ENCODE measurements at places on chromosomes 12 and 14. TPM values are rescaled to one million over a fixed set of nuclear protein-coding genes. Genes with fewer than 3 reads are reported as not detected.

The POU6F1 gene
- total RNA-seq, result 15.8 TPM

GRCh38 chr12:122371475-122372045 lies 50.9 kb downstream of the CLIP1 start:
- no peak for DNase-seq

DNA sequence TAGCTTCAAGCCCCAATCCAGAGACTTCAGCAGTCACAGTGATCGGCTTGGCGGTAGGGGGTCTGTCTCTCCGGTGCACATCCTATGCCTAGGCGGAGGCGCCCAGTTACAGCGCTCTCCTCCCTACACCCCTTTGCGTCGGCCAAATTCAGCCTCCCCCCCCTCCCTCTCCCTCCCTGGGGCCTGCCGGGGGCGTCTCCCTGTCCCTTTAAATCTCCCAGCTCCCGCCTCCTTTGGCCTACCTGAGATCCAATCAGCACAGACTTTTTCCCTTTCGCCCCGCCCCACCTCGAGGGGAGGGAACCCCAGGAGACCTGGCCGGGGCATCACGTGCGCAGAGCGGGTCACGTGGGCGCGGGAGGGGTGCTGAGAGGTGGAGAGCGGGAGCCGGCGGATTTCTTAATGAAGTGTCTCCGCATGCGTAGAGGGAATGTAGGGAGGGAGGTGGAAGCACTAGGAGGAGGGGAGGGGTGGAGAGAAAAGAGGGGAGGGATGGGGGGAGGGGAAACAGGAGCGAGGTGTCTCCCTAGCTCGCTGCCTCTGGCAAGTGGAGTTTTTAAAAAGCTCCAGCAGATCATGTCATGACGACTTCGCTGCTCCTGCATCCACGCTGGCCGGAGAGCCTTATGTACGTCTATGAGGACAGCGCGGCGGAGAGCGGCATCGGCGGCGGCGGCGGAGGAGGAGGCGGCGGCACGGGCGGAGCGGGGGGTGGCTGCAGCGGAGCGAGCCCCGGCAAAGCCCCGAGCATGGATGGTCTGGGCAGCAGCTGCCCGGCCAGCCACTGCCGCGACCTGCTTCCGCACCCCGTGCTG lies at the start of gene HOXC13:
TSS of gene HOXC13 (plus strand) at position 506 of the 815 bp plus-strand sequence. CDS start at position 582, 76 bp downstream.
- no peak for DNase-seq

The KRT71 gene
- total RNA-seq, result not detected

GRCh38 chr12:93733358-93733757 lies 56.2 kb downstream of the CRADD start:
- peak; percentile 74 for DNase-seq

The SRRM4 gene
- total RNA-seq, result not detected

DNA sequence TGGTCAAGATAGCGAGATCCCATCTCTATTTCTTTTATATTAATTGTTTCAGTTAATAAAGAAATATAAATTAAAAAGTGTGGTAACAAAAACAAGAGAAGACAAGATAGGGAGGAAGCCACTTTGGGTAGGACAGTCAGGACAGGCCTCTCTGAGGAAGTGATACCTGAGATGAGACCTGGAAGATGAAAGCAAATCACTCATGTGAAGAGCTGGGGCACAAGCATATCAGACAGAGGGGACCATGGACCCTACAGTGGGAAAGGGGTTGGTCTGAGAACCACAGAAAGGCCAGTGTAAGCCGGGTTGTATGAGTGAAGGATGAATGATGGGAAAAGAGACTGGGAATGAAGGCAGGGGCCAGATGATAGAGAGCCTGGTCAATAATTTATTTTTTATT lies 1.8 kb upstream of the MED6 start:
- DNase-seq, result no peak

The GLIPR1L1 gene
- total RNA-seq, result not detected

The OTX2 gene
- not detected for total RNA-seq

DNA sequence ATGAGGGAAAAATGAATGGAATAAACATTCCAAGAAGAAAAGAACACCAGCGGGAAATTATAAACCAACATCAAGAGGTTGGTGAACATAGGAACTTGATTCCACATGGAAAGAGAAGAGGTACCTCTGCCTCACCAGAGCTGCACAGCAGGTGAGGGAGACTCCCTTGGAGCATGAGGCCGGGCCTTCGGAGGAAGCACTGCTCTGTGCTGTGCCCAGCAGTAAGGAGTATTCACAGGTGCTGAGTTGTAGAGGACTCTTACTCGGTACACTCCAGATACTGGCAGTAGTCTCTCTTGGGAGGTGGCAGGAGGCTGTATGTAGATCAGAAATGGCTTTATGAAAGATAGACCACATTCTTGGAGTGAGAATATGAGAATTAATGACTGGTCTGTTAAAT lies 76.0 kb downstream of the NPAS3 start:
- DNase-seq, result no peak

DNA sequence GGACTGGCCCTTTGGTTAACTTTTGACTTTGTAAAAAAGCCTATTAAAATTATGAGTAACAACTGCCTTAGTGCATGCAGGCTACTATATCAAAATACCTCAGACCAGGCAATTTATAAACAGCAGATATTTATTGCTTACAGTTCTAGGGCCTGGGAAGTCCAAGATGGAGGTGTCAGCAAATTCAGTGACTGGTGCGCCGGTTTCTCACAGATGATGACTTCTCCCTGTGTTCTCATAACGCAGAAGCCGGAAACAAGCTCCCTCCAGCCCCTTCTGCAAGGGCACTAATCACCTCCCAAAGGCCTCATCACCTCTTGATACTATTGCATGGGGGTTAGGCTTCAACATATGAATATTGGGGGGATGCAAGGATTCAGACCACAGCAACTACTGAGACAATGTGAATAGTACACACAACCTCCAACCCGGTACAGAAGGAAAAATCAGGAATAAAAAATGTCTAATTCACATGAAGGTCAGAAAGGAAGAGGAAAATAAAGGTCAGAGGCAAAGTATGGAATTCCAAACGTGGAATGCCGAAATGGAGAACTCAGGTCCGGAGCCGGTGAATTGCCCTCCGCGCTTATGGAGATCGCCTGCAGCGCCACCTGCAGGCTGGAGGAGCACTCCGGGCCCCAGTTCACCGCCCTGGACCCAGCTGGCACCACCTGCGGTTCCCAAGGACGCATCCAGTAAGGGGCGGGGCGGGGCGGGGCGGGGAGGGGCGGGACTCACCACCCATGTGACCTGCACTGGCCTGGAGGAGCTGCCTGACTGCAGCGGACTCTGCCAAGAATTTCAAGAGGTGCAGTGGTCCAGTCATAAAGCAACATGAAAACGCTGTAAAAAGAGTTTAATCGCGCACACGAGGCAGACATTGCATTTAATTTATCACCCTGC lies 203.4 kb downstream of the KIF26A start:
- peak; percentile 73 for DNase-seq

GRCh38 chr12:67068204-67068731 lies 200.9 kb upstream of the CAND1 start:
- DNase-seq, result no peak

DNA sequence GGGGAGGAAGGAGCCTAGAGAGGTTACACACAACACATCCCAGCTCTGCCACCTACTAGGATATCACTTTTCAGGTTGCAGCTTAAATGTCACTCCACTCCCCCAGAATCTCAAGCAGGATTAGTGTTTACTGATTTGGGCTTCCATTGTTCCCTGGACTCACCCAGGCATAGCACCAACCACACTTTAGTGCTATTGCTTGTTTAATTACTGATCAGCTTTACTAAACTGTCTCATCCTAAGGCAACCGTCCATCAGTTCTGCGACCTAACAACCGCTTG lies 6.1 kb upstream of the KRT18 start:
- DNase-seq, result no peak
